ENCODE measurements at places on chromosomes 12 and 14.

- DNase-seq: no peak
These were observed 16.5 kb downstream of the GMFB start for GRCh38 chr14:54472315-54472714.

GRCh38 chr14:104108570-104109541 is 23.4 kb downstream of the ASPG start:
- DNase-seq: no peak

- no peak for DNase-seq
These were observed 36.0 kb upstream of the PPP4R3A start for GRCh38 chr14:91545946-91546716.

GRCh38 chr14:71322655-71323250 is 415.5 kb downstream of the PCNX1 start:
- DNase-seq: no peak

DNA sequence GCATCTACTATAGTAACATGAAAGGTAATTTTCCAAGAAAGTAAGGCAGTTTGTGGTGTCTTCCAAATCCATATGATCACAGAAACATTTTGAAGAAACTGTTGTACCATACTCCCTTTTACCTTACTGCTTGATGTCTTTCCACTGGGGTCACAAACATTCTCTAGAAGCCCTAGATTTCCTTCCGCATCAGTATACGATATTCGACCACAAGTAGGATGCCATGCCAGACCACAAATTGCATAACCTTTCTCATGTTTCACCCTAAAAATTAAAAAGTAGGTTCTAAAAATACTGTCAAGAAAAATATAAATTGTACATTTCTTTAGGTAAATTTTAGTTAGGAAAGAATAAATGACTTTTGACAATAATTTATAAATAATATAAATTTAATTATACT is 26.5 kb downstream of the WDHD1 start:
- DNase-seq: no peak

GRCh38 chr14:47596860-47597259 is 78.5 kb downstream of the MDGA2 start:
- no peak for DNase-seq

DNA sequence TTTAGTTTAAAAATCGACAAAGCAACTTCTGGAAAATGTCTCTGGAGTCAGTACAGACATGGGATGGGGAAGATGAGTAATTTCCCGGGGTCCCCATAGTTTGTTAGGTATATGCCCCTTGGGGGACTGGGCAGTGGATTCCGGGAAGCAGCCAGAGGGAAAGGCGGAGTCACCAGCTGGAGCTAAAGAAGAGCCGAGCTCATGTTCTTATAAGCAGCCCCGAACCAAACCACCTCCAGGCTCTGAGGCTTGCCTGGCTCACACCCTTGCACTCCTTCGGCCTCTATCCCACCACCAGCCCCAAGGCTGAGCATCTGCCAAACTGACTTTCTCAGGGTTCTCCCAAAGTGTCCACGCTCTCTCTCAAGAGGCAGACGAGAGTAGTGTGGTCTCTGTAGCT is 117.8 kb downstream of the PAH start:
- DNase-seq: no peak

DNA sequence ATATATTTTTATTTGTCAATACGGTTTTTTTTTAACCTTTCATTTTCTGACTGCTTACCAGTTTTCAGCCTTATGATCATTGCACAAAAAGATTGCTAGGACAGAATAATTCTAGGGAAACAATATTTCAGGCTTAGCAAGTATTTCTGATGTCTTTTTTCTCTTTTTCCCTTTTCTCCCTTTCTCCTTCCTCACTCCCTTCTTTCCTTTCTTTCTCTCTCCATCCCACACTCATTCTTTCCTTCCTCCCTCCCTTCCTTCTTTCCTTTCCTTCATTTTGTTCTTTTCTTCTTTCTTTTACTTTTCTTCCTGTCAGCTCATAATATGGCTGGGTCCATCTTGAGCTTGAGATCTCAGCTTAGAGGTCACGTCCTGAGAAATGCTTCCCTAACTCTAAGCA is 601.4 kb upstream of the NOVA1 start:
- no peak for DNase-seq

- DNase-seq: no peak
These were observed 621.1 kb upstream of the LRFN5 start for GRCh38 chr14:40985584-40985983.

DNA sequence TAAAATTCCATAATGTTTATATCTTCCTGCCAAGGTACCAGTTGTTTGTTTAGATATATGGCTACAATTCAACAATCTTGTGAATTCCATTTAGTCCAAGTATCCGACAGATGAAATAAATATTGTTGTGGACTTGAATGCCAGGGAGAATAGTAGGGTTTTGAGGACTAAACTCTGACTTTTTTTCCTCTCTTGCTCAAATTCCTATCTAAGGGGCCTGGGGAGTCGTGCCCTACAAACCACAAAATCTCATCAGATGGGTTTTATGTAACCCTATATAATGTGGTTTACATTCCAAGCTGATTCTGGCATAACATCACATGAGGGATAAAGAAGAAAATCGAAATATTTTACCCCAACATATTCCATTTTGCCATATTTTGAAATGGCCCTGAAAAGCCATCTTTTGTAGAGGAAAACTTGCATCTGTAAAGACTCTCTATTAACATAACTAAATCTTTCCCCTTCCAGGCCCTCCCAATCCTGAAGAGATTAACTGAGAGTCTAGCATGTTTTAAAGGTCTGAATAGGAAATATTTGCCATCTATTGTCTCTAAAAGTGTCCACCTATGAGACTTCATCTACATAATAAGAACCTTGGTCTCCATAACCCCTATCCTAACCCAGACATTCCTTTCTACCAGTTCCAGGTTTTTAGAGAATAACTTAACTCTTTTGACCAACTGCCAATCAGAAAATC is 184.7 kb upstream of the KITLG start:
- DNase-seq: no peak

- no peak for DNase-seq
These were observed at the start of gene SIX1 for GRCh38 chr14:60648934-60649874. Gene SIX1, minus strand, starts transcription at chr14:60649477. Its CDS starts 288 bp downstream, at chr14:60649189.

DNA sequence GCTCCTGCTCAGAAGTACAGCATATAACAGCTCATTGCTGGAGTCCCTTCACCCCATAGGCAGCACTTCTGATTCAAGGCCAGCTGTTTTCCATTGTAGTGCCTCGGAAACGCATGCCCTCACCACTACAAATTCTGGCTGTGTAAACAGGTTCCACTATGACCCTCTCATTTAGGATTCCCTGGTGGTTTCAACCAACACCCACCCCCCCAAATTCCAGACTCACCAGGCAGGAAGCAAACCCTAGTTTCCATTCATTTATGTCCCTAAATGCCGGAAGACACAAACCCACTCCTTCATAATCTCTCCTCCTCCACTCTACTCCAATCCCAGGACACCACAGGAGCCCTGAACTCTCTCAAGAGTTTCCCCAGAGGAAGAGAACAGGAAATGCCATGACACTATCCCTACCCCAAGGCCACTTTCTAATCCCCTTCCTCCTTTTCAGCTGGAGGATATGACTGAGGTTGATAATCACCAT is 75.9 kb upstream of the TMPO start:
- DNase-seq: no peak

- DNase-seq: no peak
These were observed 9.3 kb upstream of the B4GALNT3 start for GRCh38 chr12:450438-450837.

GRCh38 chr12:6192604-6193380 is 7.4 kb upstream of the CD9 start:
- DNase-seq: no peak

DNA sequence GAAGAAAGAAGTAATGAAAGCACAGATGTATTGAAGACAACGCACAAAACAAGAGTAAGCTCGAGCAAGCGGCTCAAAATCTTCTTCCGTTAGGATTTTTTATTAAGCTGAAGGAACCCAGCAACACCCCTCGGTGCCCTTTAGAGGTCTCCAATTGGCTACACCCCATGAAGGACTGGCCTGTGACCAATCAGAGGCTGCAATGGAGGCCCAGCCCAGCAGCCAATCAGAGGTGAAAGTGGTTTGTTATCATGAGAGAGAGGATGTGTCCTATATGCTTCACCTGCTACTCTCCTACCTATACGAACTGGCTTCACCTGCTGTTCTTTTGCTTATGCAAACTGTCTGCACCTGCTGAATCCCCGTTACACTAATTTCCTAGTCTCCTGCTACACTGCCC is 358.8 kb downstream of the C12orf50 start:
- no peak for DNase-seq

- DNase-seq: no peak
These were observed 386 bp downstream of the DGKA start for GRCh38 chr12:55931317-55931779.

GRCh38 chr14:28493516-28493915 is 273.1 kb upstream of the FOXG1 start:
- DNase-seq: no peak

- DNase-seq: no peak
These were observed 147.5 kb upstream of the AVPR1A start for GRCh38 chr12:63298386-63298930.

DNA sequence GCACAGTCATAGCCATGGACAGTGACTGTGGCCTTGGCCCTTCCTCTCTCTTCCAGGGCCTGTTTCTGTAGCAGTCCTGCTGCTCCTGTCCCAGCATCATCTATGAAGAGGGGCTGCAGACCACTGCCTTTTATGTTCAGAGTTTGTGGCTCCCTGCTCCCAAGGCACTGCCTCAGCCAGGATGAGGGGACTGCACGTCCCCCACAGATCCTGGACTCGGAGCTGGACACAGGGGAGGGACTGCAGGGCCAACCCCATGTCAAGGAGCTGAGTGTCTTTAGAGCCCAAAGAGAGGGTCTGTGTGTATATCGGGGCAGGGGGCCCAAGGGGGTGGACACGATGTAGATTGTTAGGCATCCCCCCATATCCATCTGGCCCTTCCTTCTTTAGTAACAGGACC is 60.6 kb upstream of the DIO3 start:
- no peak for DNase-seq

DNA sequence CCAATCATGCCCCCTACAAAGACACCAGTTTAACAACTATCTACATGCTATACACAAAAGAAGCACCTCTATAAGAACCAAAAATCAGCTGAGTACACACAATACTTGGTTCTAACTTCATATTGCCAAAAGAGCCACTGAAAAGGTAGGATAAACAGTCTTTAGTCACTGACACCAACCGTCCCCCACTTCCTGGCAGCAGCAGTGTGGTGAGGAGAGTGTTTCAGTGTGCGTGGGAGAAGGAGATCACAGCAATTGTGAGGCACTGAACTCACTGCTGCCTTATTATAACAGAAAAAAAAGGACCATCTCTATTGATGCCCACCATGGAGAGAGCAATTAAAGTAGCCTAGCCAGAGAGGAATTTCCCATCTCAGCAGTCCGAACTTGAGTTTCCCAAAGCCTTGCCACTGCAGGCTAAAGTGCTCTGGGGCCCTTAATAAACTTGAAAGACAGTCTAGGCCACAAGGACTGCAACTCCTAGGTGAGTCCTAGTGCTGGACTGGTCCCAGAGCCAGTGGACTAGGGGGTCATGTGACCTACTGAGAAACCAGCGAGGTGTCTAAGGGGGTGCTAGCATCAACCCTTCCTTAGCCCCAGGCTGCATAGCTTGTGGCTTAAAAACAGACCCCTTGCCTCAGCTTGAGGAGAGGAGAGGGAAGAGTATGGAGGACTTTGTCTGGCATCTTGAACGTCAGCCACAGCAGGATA is 37.1 kb upstream of the LMNTD1 start:
- no peak for DNase-seq

- no peak for DNase-seq
These were observed 24.0 kb downstream of the SSH1 start for GRCh38 chr12:108833355-108833733.

- no peak for DNase-seq
These were observed 72.6 kb upstream of the BICD1 start for GRCh38 chr12:32034045-32034444.

DNA sequence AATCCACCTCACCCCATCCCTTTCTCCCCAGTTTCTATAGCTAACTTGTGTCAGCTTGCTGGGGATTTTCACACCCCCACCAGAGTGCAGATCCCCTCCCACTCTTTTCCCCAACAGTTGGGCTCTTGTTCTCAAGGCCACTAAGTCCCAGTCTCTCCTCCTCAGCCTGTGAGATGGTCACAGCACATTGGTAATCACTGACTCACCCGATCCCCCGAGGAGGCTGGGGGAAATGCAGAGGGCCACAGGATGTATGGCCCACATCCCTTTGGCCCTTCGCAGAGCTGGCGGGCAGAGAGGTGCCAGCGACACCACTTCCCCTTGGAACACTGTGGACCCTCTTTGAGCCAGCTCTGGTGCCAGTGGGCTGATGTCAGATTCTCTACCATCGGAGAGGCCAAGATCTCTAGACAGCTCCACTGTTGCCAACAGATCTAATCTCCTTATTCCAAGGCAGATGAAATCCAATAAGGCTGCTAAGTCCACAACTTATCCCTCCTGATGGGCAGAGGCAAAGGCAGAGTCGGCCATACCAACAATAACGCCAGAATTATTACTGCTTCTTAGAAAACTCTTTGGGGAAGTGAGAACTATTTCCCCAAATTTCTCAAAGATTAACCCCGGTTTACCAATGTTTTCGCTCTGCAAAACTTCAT is 1.6 kb downstream of the FMNL3 start:
- DNase-seq: no peak

GRCh38 chr12:22787557-22787956 is 162.6 kb downstream of the ETNK1 start:
- DNase-seq: no peak

DNA sequence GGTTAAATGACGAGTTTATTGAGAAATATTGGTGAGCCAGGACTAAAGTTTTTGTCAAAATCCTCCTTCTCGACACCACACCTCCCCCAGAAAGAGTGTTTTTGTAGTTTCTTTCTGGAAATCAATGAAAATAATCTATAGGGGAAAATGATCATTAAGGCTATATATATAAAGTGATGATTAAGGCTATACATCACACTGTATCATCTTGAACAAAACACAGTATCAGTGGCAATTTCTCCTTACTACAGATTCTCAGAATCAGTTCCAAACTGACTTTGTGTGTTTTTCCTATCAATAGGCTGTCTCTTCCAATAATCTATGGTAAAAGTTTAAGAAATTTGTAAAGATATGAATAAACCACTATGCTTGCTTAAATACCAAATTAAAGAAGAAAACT is 81.7 kb downstream of the IFNG-AS1 start:
- no peak for DNase-seq

DNA sequence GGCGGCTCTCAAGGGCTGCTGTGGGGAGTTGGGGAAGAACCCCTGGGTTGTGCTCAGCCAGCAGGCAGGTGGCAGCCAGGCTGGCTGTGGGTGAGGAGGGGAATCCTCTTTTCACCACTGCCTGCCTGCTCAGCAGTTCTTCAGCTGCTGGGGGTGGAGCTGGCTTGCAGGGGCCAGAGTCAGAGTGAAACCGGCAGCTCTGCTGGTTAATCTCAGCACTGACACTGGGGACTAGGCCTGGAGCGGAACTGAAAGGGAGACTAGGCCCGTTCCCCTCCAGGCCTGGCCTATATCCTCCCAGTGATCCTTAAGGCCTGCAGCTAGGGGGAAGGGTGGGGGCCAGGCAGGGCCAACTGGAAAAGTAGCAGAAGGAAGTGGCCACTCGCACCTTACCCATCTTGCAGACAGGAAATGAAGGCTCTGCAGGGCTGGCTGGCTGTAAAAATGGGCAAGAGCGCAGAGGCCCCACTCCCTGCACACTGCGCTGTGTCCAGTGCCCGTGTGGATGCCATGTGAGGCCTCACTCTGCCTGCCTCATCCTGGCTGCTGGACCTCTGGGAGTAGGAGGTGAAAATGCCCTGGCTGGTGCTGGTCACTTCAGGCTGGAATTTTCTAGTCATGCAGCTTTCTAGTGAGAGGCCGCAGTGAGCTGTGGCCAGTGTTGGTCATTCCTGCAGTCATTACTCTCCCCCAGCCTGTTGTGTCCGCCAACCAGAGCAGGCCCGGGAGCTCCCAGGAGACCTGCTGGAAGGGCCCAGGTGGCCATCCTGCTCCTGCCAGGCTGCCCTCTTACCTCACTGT is 39.4 kb downstream of the SH2B3 start:
- DNase-seq: peak; percentile 70
